ENCODE measurements at places on chromosomes 3 and 15.

GRCh38 chr15:36778531-36778930, 199.1 kb downstream of the CDIN1 start:
- no peak for DNase-seq

- no peak for DNase-seq
These were observed 40.2 kb upstream of the ZFAND6 start for GRCh38 chr15:80019168-80019745.

- DNase-seq, result no peak
These were observed 469.7 kb downstream of the PDCD6IP start for GRCh38 chr3:34268032-34268709.

DNA sequence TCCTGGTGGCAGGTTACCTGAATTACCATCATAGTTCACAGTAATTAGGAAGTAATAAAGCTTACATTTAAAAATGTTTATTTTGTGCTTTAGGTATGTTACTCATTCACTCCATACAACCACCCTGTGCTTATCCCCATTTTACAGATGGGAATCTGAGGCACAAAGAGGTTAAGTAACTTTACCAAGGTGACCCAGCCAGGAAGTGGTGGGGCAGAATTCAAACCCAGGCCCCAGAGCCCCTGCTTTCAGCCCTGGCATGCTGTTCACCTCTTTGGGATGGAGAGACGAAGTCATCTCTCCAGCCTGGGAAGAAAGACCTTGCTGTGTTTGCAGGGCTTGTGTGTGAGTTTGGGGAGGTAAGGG, 285.6 kb upstream of the TPM1 start:
- DNase-seq, result no peak

DNA sequence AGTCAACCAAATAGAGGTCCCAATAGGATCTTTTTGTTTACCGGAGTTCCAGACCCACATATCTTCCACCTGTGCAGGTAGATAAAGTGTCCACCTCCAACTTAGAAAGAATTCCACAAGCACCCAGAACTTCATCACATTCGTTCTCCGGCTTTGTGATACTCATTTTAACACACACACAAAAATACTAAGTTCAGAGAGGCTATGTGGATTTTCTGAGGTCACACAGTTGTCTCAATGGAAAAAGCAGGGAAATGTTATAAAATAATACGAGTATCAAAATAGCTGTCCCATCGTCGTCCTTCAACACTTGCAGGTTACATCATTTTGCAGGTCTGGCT, 137.5 kb downstream of the TMCO5A start:
- no peak for DNase-seq

DNA sequence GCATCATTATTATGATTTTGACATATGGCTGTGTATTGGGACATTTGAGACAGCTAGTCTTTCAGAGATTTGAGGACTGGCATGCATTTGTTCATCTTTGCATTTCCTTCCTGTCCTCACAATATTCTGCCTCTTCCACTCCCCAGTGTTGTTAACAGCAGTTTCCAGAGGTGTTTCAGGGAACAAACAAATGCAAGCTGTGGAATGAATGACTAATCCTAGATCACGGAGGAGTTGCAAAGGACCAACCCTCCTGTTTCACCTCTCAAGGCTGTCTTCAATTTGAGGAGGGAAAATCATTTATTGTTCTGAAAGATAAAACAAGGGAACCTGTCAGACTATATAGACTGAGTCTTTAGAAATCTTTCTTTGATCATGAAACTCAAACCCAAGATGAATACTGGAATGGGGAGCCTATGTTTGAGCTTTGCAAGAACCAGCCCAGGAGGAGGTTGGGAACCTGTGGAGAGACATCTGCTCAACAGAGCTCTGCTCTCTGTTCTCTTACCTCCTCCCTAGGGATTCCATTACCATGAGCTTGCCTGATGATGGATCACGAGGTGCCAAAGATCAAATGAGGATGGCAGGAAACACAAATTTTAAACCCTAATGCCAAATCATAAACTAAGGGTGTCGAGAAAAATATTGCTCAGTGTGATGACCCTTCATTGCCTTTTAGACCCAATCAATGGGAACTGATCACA, 68.5 kb downstream of the SLC7A14 start:
- DNase-seq, result no peak

- no peak for DNase-seq
These were observed 141.4 kb upstream of the TOPAZ1 start for GRCh38 chr3:44100298-44100695.

- DNase-seq, result no peak
These were observed 3.8 kb downstream of the DCBLD2 start for GRCh38 chr3:98897701-98898100.

DNA sequence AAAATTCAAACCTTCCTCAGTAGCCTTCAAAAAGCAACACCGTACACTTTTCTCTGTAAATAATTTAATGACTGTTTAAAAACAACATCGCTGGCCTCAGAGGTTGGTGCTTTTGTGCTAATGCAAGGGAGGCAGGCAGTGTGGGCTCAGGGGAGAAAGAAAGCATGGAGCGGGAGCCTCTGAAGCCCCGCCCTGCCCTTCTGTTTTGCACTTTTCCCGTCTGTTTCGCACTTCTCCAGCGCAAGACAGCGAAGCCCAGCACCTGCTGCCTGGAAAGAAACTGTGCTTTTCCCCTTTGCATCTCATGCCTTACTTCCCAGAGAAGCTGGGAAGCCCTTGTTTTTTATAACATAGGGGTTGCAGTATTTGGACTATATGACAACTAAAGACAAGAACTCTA, 23.1 kb downstream of the TRPM1 start:
- no peak for DNase-seq

GRCh38 chr3:149077628-149078027, 8.7 kb downstream of the HLTF start:
- no peak for DNase-seq

- no peak for DNase-seq
These were observed 1.9 kb upstream of the CAMKV start for GRCh38 chr3:49871531-49872153.

DNA sequence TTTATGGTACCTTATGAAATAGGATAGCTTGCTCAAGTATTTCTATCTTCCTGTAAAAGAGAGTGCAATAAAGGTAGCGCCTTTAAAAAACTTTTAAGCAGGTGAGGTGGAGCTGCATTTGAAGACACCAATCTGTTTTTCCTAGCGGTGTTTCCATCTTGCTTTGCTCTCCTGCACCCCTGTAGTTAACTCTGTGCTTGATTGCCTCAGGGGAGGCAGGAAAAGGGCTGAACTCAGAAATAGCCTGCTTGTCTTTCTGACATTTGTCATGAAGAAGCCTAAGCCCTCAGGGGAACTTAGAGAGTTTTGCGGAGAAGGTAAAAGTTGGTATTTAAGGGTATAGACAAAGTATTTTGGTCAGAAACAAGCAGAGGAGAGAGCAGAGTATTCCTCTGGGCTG, 63.0 kb upstream of the TPRG1 start:
- DNase-seq, result no peak

DNA sequence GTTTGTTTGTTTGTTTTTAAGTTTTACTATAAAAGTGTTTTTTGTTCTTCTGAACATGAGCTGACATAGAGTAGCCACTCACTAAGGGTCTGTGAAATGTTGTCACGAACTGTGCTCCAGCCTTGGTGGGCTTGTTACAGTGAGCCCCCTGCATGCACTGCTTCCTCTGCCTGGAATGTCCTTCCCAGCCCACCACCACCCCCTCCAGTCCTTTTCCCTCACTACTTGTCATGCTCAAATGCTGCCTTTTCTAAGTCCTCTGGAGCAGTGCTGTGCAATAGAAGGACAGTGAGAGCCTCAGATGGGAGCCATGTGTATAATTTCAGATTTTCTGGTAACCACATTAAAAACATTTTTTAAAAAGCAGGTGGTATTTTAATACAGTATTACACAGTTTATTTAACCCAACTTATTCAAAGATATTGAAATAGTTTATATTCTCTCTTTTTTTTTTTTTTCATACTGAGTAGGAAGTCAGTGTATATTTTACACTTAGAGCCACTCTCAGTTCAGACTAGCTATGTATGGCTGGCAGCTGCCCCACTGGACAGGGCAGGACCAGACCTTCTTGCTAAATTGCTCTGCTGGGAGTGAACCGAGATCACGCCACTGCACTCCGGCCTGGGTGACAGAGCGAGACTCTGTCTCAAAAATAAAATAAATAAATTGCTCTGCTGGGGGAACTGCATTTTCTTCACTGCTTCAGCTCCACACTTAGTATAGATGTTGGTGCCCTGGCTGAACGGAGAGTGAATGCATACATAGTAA, 26.9 kb downstream of the MKRN2OS start:
- DNase-seq, result no peak

DNA sequence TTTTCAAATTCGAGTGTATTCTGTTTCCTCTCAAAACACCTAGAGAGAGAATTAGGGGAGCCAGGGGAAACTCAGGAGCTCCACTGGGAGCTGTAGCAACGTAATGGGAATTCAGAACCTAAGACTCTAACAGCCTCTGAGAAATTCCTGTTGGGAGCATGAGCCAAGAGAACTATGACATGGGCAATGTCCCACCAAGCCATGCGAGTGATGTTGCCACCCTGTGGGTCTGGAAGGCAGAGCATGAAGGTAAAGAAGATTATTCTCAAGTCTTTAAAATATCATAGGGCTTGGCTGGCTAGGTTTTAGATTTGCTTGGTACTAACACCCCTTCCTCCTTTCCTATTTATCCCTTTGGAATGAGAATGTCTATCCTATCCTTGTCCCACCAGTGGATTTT, 392.6 kb upstream of the ADAMTS9 start:
- DNase-seq, result no peak

DNA sequence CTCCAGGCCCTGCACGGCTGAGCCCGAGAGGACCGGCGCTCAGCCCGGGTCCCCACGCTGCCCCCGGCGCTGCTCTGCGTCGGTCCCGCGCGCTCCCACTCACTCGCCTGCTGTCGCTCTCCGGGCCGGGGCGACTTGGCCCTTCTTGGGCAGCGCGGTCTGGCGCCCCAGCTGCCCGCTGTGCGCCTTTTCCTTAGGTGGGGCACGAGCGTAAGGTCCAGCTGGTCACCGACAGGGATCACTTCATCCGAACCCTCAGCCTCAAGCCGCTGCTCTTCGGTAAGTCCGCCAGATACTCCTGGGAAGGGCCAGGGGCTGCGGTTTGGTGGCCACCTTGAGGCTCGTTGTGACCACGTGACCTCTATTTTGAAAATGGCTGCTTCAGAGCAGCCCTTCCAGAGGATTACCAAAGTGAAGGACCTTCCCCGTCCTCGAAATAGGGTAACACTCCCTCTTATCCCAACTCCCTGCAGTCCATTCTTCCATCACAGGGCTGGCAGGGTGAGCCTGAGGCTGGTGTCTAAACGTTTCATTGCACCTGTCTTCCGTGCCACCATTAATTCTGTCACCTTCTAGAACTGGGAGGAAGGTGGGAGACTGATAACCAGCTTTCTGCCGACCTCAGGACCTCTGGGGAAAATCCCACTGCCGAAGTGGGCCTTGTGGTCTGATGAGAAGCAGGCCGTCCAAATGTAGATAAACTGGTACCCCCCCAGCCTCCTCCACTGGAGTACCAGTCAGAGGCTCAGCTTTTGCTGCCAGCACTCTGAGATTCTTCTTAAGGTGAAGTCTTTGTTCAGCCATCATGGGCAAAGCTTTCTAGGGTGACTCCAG, 812 bp downstream of the P4HTM start:
- no peak for DNase-seq

DNA sequence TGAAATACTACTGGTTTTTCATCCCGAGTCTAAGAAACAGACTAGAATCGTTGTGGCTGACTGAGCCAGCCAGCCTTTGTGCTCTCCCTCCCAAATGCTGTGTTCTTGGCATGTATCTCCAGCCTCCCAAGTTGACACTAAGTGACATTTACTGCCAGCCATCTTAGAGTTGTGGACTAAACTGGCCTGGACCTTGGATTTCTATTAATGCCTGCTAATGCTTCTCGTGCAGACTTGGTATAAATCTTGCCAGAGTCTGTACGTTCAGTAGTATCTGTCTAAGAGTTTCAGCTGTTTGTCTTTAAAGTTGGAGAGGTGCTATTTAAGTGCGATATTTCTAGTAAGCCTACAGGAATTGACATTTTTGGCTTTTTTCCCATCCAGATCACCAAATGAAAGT, 166.6 kb upstream of the BHLHE40 start:
- no peak for DNase-seq

DNA sequence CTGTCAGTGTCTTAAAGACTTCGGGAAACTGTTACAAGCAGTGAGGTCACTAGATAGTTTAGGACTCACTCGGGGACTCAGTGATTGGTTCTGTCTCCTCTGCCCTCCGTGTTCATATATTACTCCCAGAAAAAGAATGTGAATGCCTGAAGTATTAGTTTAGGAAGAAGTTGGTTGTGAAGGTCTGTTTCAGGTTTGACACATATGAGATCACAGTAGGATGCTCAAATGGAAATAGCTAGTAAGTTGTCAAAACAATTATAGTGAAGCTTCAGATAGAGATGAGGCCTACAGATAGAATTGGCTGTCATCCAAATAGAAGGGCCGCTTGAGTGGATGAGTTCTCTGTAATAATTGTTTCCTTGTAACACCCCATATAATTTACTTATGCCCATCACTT, 172.6 kb downstream of the PLCL2 start:
- no peak for DNase-seq

DNA sequence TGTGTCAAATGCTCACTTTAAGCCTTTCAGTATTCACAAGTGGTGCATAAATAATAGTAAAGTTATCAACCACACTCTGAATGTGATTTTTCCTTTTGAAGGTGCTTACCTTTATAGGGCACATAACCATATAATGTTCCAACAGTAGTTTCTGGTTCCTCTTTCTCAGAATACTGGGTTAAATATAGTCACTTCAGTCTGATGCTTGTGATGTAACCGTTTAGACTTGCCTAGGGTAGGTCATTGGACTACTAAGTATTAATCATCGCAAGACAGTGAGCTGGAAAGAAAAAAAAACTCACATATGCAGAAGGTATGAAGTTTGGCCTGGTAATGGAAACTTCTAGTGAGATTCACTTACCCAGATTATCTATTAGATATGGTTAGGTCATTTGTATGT, 1.9 kb downstream of the KBTBD8 start:
- DNase-seq, result no peak

DNA sequence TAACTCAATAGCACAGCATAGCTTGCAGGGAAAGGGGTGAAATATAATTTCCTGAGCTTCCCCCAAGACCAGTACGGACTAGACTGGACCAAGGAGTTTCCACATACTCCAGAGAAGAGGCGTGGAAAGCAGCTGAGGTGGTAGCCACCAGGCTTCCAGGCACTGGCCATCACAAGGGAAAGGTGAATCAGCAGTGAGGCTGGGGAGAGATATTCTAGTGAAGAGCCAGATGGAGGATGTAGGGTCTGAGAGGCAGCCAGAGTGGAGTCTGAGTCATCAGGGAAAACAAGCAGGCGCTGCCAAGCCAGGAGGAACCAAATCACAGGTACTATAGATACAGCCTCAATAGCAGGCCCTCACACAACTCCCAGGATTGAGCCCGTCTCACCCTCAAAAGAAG, 9.6 kb upstream of the RASA2 start:
- DNase-seq, result no peak

DNA sequence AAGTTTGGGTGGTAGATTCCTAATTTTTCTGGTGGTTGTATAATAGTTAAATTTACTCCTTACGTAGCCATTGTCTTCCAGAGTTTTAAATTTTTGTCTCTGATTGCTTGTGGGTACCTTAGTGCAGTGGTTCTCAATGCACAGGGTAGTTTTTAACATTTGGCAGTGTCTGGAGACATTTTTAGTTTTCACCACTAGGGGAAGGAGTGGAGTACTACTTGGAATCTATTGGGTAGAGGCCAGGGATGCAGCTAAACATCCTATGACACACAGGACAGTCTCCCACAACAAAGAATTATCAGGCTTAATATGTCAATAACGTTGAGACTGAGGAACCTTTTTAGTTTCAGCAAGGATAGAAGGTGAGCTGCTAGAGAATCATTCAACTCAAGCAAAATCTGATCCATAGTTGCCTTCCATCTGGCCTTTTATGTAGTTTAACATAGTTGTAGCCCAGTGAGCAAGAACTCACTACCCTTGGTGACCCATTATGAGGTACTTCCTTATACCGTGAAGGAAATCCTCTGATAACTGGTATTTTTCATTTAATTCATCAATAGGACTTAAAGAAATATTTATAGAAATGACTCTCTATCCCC, 8.6 kb upstream of the STX19 start:
- no peak for DNase-seq

Measured in stimulated activated CD4-positive, alpha-beta T cell treated with anti-CD3 and anti-CD28 coated beads, Interleukin-15, amount 100 ng/mL, for 1 hour (primary cell).